ENCODE measurements at places on chromosomes 4 and X.

- no peak for DNase-seq
Measured at GRCh38 chr4:75172551-75172950, 239.6 kb downstream of the PARM1 start.

GRCh38 chr4:61273233-61273632, 73.1 kb downstream of the ADGRL3 start:
- DNase-seq: no peak

DNA sequence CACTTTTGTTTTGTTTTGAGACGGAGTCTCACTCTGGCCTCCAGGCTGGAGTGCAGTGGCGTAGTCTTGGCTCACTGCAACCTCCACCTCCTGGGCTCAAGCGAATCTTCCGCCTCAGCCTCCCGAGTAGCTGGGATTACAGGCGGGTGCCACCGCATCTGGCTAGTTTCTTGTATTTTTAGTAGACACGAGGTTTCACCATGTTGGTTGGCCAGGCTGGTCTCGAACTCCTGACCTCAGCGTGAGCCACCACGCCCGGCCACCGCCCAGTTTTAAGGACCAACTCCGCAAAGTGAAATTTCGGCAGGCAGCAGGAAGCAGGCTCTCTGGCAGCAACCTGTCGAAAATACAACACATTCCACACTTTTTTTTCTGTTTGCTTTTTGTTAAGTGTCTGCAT, 13.4 kb downstream of the DHRSX start:
- no peak for DNase-seq

DNA sequence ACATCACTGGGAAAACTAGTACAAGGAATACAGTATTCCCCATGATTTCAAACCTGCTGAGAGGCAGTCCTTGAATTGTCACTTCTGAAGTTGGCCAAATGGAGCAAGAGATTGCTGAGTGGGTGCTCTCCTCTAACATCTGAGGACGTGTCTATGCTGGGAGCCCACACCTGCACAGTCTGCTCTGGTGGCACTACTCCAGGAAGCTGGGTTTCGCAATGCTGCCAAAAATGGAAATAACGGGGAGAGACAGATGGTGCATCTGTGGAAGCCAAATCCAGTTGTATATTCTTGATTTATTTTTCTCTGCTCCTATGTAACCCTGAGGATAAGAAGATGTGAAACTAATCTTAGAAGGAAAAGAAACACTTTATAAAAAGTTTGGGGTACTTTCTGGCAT, 240.1 kb upstream of the CTSO start:
- DNase-seq: no peak

- DNase-seq: no peak
Measured at GRCh38 chr4:37522996-37523395, 163.2 kb downstream of the RELL1 start.

- peak; percentile 4 for DNase-seq
Measured at GRCh38 chrX:140572724-140573123, 67.9 kb upstream of the SOX3 start.

GRCh38 chrX:130091980-130092522, 18.2 kb downstream of the ELF4 start:
- DNase-seq: no peak

- DNase-seq: no peak
Measured at GRCh38 chr4:103156106-103156505, 42.0 kb downstream of the CENPE start.

DNA sequence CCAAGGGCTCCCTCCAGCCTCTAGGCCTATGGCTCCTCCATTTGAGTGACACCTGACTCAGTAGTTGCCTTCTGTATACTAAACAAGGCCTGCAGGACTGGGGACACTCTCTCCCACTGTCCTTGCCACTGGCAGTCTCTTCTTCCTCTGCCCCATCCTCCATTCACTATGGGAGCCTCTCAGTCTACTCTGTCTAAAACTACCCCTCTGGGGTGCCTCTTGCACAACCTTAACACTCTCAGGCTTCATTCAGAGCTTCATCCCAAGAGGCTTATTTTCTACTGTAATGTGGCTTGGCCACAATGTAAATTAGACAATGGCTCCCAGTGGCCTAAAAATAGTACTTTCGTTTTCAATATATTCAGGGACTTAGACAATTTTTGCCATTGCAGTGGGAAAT, 133.0 kb downstream of the ZC4H2 start:
- no peak for DNase-seq

DNA sequence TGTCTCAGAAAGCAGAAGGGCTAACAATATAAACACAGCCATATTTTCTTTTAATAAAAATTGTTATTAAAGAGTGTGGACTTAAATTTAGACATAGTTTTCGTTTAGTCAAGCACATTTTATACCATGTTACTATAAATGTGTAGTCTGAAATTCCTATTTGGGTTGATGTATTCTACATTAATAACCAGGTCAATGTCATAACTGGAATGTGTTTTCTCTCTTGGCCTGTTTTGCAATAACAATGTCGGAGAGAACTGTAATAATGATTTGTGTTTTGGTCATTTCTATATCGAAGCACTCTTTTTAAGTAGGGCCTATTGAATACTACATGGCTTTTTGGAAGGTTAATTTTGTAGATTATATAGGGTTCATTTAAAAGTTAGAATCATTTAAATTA, 5.5 kb downstream of the USO1 start:
- no peak for DNase-seq

- peak; percentile 67 for DNase-seq
Measured at GRCh38 chr4:73883306-73883705, 14.1 kb downstream of the CXCL1 start.

DNA sequence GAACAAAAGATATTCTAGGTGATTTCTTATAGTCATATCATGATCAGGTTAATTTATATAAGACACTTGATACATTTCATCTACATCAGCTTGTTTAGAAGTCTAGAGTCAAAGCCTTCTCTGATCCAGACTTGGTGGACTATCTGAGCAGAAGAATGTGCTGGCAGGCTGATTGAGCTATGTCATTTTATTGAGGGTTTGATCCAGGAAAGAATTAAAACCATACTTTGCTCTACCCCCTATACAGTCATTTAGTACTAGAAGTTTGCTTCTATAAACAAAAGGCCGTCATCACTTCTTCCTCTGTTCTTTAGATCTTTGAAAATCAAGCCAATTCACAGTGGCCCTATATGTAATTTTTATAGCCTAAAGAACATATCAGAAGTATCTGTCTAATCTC, 173.1 kb upstream of the PITX2 start:
- DNase-seq: no peak

- no peak for DNase-seq
Measured at GRCh38 chr4:177802661-177803060, 360.4 kb upstream of the AGA start.

- DNase-seq: no peak
Measured at GRCh38 chr4:41643331-41643730, 105.2 kb downstream of the PHOX2B start.

DNA sequence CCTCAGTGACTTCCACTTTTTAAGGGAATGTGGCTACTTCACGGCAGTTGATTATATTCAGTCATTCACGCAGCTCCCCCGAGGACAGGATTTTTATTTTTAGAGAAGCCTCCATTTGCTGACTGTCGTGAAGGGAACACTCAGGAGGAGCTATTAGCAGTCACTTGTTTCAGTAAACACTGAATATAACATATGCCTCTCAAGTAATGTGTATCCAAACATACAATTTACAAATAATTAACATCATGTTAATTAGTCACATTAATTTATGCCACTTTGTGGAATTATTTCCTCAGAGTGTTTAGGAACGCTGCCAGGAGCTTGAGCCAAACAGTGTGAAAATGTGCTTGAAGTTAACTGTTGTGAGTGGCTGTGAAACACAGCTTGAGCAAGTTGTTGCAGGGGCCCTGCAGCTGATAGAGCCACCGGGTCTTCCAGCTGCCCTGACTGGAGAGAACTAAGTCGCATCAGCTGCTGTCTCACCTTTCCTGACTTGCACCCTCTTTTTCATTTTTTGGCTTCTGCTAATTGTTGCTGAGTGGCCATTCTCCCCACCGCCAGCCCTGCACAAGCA, 245.6 kb downstream of the LDB2 start:
- no peak for DNase-seq

- no peak for DNase-seq
Measured at GRCh38 chr4:117699595-117699994, 334.7 kb upstream of the NDST3 start.

GRCh38 chr4:76674983-76675382, 223.0 kb downstream of the SOWAHB start:
- DNase-seq: no peak

DNA sequence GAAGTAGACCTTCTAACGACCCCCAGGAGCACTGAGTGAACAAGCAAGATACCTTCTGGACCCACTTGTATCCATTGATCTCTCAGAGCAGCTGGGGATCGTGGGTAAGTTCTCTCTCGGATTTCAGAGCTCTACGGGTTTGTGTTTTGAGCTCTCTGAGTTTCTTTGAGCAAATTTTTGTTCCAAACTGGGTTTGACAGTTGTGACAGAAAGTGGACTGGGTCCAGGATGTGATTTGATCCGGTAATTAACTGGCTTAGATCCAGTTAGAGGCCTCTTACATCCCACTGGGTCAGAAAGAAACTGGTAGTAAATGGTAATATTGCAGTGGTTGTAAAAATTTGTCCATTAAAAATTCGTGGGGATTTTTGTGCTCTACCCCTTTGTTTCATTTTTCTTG, 459.2 kb downstream of the INPP4B start:
- no peak for DNase-seq

- DNase-seq: no peak
Measured at GRCh38 chr4:110198049-110198434, 373 bp downstream of the ELOVL6 start.

GRCh38 chr4:123777373-123777772, 380.8 kb downstream of the SPRY1 start:
- DNase-seq: no peak

DNA sequence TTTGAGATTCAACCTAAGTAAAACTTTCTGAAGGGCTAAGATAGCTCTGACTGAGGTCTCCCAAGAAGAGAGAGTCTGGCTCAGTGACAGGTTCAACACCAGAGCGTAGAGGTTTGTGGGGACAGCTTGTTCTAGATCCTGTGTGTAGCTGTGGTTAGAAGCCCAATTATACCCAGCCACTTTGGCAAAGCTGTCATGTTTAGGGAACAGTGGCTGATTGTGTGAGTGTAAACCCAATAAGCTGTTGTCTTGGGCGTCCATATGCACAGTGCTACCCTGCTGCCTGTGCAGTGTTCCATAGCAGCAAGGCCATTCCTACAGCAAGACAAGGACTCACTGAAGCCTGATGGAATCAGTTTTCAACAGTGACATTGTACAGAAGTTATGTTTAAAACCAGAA, 11.2 kb upstream of the SCRG1 start:
- no peak for DNase-seq

GRCh38 chrX:72609313-72609712, 36.7 kb upstream of the HDAC8 start:
- no peak for DNase-seq

GRCh38 chrX:41189156-41189555, 103.9 kb downstream of the USP9X start:
- no peak for DNase-seq

DNA sequence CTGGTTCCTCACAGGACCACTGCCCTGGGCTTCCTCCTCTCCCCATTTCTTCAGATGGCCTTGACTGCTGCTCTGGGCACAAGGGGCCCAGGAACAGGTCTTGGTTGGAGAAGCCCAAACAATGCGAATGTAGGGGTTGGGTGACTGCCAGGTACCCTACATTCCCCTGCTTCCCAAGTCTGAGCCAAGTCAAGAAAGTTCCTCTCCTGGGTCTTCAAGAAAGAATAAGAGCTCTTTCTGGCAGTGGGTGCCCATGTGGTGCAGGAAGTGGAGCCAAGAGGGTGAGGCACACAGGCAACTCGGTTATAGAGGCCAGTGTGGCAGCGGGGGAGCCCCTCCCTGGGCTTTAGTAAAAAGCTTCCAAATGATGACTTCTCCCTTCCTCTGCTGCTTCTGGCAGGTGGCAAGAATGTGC, 2.7 kb downstream of the SLC34A2 start:
- no peak for DNase-seq

GRCh38 chr4:7138223-7139166, 53.8 kb upstream of the SORCS2 start:
- DNase-seq: no peak

- no peak for DNase-seq
Measured at GRCh38 chr4:149723065-149723464, 92.6 kb downstream of the IQCM start.

DNA sequence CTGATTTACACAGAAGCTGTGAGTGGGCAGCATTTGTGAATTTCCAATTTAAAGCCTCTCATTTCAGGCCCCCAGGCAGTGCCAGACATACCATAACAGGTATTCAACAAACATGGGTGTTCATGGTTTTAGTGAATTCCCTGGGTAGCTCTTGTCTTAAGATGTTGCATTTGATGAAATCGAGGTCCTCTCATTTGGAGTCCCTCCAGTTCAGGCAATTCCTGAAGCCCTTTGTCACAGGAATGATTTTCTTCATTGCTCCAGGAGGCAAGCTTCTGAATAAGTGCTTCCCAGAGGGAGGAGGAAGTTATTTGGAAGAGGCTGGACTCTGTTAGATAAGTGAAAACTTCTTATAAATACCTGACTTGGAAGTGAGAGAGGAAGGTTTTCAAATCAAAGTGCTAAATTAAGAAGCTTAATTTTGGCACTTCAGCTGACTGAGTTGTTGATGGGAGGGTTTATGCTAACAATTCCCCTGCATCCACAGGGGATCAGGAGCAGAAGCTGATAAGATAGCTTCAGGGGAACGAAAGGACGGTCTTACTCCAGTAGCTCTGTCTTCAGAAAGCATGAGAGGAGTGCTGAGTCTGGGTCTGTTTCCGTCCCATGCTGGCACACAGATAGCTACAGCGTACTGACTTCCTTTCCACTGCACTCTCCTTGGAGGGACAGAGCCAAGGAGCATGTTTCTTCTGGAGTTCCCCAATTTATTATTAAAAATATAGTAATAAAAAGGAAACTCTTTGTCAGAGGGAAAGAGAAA, 543.1 kb downstream of the GBA3 start:
- DNase-seq: no peak

GRCh38 chr4:5968246-5968645, 50.0 kb downstream of the C4orf50 start:
- no peak for DNase-seq

DNA sequence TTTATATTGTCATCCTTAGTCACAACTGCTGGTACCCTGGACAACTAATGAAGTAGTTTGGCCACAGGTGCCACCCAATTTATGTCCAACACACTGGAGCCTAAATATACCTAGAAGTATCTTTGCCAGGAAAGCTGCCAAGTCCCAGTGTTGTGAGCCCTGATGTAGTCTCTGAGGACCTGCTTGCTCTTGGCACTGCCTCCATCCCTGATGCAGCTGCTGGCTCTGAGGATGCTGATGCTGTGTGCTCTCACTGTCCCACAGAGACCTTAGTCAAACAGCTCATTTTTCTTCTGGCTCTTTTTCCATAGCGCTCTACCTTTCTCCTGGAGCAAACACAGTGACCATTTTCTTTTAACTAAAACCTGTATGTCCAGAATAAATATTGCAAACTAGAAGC, 1535.4 kb upstream of the ADGRL3 start:
- DNase-seq: no peak

DNA sequence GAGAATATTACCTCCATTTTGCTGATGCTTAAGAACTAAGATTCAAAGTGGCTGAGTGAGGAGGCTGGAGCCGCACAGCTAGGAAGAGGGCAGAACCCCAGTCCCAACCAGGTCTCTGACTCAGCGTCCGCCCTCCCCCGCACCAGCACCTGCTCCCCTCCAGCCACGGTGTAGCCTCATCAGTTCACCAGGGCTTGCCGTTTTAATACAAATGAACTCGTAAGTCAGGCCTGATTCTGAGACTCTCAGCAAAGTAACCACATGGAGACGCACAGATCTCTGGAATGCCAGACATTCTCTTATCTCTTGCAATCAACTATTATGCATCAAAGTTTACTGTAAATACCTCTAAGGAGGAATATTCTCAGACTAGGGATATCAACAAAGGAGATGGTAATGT, 52.4 kb downstream of the ENPP6 start:
- no peak for DNase-seq

All from stromal cell of bone marrow (primary cell).